ENCODE measurements at places on chromosomes 3 and 15.

- no peak for DNase-seq
These were observed 44.6 kb downstream of the SLC6A20 start for GRCh38 chr3:45751537-45752242.

- no peak for DNase-seq
These were observed 221.3 kb upstream of the CDIN1 start for GRCh38 chr15:36358094-36358493.

- no peak for DNase-seq
These were observed 984 bp downstream of the RNU6-1 start for GRCh38 chr15:67838789-67839332.

DNA sequence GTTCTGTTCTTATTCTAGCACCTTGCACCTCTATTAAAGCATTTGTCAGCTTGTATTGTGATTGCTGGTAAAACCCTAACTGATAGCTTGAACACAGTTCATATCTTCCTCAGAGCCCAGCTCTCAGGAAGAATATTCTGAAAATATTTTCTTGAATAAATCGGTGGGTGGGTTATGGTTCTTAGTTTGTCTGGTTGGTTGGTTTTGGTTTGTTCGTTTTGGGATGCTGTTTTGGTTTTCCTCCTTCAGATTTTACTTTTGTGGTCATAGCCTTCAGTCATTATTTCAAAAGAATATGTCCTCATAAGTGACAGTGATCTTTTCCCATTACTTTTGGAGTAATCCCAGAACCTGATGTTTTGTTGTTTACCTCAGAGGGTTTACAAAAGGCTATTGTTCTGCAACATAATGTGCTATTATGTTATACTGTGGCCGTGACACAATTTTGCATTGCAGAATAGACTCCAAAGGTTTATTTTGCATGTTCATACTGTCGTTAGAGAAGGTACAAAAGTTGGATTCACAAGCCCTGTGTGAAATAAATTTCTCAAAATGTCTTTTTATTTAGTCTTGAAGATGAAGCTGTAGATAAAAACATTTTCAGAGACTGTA, 2.7 kb upstream of the TMEM87A start:
- DNase-seq = no peak

DNA sequence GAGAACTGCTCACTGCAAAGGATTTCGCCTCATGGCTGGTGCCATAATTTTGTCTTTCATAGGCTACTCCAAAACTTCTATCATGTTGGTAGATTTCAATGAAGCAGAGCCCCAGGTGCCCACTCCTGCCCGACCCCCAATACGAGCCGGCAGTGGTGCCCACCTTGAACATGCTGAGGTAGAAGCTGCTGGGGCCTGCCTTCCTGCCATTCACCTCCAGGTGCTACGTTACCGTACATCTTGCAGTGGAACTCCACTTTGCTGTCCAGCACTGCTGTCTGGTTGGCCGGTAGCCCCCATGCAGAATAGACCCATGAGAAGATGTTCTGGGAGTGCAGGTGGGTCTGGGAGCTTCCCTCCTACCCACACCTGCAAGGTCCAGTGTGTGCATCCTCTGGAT, 502.8 kb upstream of the TBL1XR1 start:
- DNase-seq = no peak

DNA sequence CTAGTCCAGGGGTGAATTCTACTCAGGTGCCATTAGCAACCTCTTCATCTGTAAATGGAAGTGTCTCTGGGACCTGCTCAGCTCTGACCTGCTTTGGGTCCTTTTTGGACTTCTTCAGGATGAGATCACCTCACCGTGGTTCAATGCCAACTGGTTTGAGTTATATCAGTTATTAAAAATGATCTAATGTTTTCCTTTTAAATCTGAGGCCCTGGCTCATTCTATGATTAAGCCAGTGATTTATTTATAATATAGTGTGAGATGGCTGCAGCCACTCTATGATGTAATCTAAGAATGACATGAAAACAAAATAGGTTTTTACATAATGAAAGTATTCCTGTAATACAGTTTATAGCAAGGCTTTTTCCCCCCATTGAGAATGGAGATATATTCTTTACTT, 79.4 kb downstream of the LPP start:
- DNase-seq = no peak

DNA sequence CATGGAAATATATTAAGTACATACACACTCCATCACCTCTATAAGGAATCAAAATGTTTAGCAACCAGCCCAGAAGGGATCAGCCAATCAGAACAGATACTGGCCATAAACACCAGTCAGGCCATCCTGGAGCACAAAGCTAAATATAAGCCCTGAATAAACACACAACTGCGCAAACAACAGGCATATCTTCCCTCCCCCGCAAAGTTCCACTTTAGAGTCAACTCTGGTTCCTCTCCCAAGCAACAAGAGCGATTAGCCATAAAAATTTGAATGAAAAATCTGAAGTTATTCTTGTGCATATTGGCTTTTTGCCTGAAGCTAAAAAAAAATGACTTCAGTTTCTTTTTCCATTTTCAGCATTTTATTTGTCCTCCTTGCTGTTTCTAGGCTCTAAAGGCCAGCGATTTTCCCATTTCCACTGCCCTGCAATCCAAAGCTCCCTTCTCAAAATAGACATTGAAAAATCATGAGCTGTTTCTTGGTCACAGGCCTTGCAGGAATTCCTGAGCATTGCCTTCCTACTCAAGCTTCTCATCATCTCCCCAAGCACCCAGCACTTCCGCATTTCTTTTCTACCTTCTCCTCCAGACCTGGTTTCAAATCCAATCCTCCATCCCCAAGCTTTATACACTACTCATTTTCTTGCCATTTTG, 247.9 kb downstream of the ZMAT3 start:
- DNase-seq = no peak

DNA sequence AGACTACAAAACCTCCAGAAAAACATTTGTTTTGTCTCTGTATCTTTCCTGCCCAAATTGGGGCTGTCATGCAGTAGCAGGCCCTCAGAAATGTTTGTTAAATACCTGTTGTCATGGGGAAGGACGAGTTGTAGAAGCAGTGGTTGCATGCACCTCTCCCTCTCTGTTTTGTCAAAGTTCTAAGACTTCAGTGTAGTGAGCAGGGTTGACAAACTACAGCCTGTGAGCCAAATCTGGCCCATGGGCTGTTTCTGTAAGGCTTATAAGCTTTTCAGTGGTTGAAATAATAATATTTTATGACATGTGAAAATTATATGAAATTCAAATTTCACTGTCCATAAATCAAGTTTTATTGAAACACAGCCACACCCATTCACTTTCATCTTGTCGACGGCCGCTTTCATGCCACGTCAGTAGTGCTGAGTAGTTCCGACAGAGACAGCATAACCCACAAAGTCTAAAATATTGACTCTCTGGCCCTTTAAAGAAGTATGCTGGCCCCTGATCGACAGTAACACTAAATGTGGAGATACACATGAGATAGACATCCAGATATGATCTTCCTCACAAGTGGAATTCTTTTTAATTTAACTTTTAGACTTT, 102.9 kb downstream of the PDZRN3 start:
- DNase-seq = no peak
